ENCODE measurements at places on chromosomes 1 and 21.

GRCh38 chr1:39258146-39258924 lies 53.8 kb downstream of the MACF1 start:
- peak; percentile 31 for DNase-seq

DNA sequence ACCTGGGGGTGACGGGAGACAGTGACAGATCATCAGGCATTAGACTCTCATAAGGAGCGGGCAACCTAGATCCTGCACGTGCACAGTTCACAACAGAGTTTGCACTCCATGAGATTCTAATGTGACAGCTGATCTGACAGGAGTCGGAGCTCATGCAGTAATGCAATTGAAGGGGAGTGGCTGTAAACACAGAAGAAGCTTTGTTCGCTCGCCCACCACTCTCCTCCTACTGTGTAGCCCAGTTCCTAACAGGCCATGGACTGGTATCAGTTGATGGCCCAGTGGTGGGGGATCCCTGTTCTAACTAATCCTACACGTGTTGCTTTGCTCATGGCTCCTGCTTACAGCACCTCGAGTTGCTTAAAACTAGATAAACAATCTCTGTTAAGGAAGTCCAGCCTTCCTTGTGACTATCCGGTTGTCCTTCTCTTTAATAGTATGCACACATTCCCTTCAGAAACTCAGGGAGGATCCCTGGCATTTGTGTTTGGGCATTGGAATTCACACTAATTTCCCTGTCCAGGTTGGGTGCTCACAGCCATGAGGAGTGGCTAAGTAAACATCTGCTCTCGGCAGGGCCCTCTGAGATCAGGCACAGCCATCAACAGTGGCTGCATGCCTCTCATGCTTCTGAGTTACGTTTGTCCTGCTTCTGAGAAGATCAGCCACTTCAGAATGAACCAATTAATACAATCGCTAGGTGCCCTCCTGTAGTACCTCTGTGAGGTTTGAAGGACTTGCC lies 21.1 kb upstream of the F3 start:
- no peak for DNase-seq

GRCh38 chr1:156822680-156823079 lies 6.0 kb upstream of the SH2D2A start:
- DNase-seq: no peak

DNA sequence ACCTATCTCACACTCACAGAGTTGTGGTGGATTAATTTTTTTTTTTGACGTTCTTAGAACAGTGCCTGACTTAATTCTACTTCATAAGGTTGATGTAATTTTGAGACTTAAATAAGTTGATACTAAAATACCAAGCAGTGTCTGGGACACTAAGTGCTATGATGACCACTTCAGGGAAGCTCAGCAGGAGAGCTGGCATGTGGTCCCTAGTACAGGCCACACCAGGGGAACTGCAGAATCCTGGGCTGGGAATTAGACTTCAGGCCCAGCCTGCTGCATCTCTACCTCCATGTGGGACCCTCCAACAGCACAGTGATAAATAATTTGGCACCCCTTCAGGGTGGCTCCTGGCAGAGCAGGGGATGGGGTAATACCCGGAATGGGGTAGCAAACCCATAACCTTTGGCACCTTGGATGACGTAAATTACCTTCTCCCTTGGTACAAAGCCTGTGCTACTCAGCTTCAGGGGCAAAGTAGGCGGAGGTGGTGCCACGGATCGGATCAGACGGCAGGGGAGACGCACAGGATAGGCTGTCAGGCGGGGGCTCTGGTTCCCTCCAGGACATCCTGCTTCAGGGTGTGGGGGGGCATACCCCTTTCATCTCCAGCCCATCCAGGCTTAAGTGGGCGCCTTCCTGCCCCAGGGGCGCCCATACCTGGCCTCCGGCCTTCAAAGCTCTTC lies 4.8 kb downstream of the MFSD2A start:
- DNase-seq: no peak

DNA sequence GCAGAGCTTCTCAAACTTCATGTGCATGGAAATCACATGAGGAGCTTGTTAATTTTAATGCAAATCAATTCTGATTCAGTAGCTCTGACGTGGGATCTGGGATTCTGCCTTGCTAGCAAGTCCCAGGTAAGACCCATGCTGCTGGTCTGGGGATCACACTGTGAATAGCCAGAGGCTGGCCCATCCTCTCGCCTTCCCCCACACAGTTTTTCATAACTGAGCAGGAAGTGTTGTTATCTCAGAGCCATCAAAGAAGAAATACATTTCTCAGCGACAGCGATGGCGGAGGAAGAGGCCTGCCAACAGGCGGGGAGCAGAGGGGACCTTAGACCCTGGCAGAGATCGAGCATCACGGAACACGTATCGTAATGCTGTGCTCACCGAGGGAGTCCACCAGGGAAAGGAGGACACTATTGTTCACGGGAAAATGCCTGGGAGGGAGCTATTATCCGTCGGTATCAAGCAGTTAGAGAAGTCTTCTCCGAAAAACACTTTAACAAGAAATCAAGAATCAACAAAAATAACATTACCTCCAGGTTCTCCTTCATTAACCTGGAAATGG lies 268.9 kb upstream of the TMEM51 start:
- no peak for DNase-seq

GRCh38 chr1:24113641-24114033 lies 1.7 kb upstream of the MYOM3 start:
- DNase-seq: no peak

DNA sequence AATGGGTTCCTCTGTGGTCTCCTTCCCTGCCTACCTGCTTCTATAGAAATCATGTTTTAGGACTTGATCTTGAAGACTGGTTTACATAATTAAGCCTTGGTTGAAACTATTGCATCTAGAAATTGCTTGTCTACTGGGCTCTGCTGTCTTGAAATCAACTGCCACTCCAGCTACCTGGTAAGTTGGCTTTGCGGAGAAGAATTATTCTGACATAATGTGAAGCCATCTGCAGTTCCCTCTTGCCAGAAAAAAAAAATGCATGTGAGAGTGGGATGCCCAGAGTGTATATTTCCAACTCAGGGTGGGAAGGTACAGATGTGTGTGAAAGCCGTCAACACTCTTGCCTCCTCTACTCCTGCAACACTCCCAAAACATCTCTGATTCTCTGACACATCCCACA lies 27.2 kb downstream of the C8B start:
- no peak for DNase-seq

DNA sequence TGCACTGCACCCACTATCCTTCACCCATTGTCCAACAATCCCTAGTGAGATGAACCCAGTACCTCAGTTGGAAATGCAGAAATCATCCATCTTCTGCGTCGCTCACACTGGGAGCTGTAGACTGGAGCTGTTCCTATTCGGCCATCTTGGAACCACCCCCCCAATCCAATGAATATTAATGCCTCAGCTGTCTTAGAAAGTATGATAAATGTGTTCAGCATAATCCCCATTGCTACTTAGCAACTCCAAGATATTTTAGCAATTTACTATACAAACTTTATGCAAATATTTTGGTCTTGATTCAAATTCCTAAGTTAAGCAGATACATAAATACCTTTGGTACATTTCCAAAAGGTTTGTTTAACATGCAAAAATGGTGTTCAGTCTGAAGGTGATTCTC lies 70.5 kb upstream of the SH3GLB1 start:
- no peak for DNase-seq
